ENCODE measurements at places on chromosomes 4 and X. TPM values are rescaled to one million over a fixed set of nuclear protein-coding genes. Genes with fewer than 3 reads are reported as not detected.

GLOD5 gene
- total RNA-seq = not detected

CFP gene
- 7.6 TPM for total RNA-seq

STPG2 gene
- total RNA-seq = 0.21 TPM

ZFP42 gene
- total RNA-seq = not detected

ZCCHC12 gene
- 0.87 TPM for total RNA-seq

CCSER1 gene
- 0.64 TPM for total RNA-seq

USP51 gene
- total RNA-seq = 3.0 TPM

SPANXB1 gene
- total RNA-seq = not detected

GAGE12J gene
- total RNA-seq = not detected

USP26 gene
- not detected for total RNA-seq

DNA sequence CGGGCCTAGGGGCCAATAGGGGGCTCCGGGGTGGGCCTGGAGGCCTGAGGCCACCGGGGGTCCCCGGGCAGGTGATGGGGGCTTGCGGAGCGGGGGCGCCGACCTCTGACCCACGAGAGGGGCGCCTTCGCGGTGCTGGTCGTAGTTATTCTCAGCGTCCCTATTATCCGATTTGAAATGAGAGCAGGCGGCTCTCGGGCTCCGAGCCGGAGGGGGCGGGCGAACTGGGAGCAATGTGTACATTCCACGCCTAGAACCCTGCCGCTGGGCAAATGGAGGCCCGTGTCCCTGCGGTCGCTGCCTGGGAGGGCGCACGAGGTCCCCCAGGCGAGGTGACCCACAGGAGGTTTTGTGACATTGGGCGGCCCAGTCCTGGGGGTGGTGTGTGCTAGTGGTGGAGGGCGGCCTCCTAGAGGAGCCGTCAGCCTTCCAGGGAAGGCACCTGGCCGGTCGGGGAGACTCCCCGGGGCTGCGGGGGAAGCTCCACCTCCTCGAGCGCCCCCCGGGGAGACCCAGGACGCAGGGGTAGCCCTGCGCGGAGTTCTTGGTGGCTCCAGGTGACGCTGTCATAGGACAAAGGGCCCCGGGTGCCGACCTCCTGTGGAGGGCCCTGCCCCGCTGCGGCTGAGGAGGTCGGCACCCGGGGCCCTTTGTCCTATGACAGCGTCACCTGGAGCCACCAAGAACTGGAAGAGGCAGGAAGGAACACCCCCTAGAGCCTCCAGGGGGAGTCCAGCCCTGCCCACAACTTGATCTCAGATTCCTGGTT, 102.6 kb upstream of the PRKX start:
- no peak for ATAC-seq

DNA sequence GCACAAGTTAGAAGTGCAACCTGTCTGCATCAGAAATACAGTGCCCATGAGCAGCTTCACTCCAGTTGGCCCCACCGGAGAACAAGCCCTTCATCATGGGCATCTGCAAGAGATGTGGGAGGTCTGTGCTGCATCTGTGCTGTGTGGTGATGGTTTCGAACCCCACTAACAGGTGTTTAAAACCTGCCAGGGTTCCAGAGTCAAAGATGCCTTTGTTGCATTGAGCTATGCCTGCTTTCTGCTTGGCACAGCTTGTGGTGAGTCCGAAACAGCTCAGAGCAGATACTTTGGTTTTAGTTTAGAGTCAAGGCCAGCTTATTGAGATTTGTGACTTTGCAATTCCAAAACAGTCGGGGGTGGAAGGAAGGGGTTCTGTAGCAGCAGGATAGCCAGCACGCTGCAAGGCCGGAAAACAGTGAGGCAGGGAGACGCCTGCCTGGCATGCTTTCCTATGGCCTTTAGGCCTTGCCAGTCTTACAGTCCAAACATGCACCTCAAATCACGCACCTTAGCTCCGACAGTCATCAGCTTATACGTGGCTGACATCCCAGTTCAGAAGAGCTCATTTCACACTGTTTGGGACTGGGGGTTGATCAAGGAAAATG, 21.8 kb downstream of the MAGEA9 start:
- no peak for ATAC-seq

DNA sequence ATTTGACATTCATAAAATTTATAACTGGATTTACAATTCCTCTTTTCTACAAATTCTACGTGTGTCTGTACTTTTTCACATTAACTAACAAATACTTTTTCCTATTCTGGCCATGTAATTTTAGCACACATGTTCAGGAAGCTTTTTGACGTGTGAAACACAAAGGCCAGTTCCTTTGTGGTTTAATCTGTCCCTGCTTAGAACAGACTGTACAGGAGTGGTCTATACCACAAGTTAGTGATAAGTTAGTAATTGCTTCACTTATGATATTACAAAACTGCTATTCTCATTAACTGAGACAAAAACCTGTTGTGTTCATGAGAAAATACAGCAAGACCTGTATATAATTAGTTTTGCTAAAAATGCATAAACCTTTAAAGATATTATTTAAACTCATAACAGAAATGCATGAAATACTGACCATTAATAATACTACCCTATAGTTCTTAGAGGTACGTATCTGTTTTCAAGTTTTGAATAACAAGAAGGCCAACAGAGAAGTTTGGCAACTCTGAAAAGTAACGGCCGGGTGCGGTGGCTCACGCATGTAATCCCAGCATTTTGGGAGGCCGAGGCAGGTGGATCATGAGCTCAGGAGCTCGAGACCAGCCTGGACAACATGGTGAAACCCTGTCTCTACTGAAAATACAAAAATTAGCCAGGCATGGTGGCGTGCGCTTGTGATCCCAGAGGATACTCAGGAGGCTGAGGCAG, 13.7 kb upstream of the AREG start:
- no peak for ATAC-seq

DNA sequence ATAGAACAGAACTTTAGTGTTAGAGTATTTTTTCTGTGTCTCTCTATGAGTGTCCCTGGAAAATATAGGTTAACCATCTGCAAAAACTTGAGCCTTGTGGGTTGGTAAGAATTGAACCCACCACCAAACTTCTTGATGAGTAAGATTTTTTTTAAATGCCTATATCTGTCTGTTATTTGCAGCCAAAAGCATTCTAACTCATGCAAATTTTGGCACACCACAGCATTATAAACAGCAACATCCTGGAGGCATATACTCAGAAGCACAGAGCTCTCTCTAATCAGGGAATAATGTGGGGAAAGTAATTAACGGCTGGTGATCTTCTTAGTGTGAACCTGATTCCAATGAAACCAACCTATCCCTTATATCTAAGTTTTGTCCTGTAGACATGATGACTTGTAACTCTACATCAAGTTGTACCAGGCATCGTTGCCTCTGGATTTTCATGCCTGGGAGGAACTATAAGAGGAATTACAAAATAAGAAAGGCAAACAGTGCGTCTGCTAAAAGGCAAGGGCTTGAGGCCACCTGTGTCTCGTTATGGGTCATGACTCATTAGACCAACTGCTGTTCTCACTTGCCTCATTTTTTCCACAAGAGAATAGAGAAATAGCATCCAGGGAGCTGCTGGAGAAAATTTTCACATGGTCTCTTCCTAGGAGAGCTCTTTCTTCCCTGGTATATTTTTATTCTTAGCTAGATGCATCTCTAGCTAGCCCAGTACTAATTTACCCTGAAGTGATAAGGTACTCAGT, 202.4 kb downstream of the CHIC2 start:
- no peak for ATAC-seq

DNA sequence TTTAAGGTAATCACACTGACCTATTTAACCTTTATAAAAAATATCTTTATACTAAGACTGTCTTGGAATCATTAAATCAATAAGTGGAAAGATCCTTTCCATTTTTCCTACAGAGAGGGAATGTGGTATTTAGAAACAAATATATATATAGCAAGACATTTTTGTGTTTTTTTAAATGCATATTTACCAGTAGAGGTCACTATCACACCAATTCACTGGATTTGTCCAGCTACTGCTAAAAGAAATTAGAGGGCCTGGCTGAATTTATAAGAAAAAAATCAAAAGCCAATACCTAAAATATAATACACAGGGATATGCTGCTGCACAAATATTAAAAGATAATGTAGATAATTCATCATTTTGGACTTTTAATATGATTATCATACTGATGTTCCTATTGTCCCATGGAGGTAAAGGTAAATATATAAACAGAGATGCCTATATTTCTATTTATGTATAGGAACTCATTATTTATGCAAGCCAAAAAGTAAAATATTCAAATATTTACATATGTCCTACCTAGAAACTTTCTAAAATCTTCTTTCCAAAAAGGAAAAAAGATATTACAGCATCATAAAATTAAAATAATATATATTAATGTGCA, 69.5 kb downstream of the PDE5A start:
- ATAC-seq = no peak

DNA sequence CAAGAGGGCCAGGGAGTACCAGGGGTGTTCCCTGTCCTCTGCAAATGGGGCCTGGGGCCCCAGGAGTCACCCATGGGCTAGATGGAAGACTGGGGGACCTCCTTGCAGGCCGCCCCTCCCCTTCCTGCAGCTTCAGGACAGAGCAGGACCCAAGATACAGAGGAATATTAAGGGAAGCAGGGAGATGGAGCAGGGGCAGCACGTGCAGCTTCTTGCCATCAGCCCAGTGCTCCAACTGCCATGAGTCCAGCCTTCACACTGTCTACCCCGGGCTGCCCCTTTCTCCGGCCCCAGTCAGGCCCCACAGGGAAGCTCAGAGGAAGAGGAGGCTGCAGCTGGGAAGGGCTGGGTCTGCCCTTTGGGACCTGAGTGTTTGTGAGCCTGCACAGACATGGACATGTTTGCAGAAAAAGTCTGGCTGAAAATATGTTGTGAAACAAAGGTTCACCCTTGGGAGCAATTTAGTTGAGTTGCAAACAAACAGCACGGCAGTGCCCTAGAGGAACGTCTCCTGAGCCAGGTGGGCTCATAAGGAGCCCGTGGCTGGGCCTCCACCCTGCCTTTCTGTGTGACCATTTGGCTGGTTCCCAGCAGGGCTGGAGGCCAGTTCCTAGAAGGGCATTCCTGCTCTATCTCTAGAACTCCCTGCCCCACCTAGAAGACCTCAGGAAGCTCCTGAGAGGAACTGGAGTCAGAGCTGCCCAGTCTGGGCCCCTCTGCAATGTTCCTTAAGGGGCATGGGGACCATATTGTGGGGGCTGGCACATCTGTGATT, 8.9 kb downstream of the FATE1 start:
- no peak for ATAC-seq

- ATAC-seq = no peak
These were observed 104.5 kb downstream of the AMELX start for GRCh38 chrX:11397680-11398079.

GRCh38 chr4:170083541-170083940, 6.2 kb downstream of the AADAT start:
- no peak for ATAC-seq

- no peak for ATAC-seq
These were observed 32.3 kb upstream of the CXCL8 start for GRCh38 chr4:73707918-73708577.

GRCh38 chrX:9923357-9923756, 43.8 kb upstream of the CLDN34 start:
- ATAC-seq = no peak

- peak; percentile 11 for ATAC-seq
These were observed 671 bp downstream of the SLC7A11 start for GRCh38 chr4:138241281-138242075.

GRCh38 chr4:80302616-80303223, 32.8 kb upstream of the CFAP299 start:
- ATAC-seq = no peak

GRCh38 chr4:25892796-25893195, 21.2 kb upstream of the SMIM20 start:
- no peak for ATAC-seq

DNA sequence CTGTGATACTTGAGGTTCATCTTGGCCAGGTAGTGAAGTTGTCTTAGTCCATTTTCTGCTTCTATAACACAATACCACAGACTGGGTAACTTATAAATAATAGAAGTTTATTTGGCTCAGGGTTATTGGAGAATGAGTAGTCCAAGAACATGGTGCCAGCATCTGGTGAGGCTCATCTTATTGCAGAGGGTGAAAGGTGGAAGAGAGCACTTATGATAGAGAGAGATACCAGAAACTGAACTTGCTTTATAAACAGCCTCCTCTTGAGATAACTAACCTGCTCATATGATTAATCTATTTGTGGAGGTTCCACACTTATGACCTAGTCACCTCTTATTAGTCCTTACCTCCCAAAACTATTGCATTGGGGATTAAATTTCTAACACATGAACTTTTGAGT, 1.6 kb downstream of the C4orf51 start:
- no peak for ATAC-seq

DNA sequence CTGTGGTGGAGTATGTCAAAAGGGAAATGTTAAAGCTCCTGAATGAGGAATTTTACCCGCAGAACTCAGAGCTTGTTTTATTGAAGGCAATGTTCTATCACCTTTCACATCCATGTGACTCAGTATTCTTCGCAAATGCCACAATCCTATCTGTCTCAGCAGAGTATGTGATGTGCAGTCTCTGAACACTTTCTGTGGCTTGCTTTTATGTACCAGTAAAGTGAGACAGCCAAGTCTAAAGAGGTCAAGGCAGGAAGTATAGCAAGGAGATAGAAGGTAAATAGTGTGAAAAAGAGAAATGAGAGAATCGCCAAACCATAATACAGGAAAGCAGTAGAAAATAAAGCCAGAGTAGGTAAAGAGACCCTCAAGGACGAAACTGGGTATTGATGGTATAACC, 515.8 kb downstream of the RAB28 start:
- no peak for ATAC-seq

DNA sequence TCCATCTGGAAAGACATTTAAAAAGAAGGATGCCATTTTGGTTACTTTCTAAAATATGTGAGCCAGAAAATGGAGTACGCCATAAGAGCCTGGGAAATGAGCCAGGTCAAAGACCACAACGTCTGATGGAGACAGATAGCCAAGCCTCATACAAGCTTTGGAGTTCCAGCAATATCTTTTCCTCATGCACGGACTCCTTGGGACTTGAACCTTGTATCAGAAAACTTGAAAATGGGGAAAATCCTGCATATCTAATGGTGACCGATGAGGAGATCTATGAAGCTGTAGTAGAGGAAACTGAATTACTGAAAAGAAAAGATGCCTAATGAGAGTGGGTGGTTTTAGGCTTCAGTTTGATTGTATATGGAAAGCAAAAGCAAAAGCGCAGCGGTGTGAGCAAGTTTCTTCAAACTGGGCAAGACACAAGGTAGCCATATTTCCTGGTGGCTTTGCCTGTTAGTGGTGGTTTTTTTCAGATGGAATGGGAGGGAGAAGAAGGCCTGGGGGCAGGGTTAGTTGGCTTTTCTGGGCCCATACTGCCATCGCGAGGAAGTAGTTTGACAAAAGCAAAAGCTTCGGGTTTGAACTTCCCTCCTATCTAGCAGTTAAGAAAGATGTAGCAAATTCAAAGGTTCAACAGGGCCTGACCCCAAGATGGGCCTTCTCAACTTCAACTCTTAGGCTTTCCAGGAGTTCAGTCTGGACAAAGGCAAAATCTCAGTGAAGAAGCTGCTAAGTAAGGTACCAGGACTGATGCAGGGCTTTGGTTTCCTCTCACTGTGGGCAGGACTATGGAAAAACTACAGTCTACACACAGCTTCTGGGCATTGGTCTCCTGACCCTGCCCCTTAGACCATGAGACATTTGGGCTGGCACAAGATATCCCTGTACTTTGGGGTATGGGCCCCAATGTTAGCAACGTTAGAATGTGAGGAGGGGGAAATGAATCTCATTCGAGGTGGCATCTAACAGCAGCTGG, 210.0 kb upstream of the STK26 start:
- ATAC-seq = peak; percentile 86
